ENCODE measurements at places on chromosomes 4 and X.

- no peak for DNase-seq
Measured at GRCh38 chr4:10582059-10582686, 102.4 kb downstream of the CLNK start.

DNA sequence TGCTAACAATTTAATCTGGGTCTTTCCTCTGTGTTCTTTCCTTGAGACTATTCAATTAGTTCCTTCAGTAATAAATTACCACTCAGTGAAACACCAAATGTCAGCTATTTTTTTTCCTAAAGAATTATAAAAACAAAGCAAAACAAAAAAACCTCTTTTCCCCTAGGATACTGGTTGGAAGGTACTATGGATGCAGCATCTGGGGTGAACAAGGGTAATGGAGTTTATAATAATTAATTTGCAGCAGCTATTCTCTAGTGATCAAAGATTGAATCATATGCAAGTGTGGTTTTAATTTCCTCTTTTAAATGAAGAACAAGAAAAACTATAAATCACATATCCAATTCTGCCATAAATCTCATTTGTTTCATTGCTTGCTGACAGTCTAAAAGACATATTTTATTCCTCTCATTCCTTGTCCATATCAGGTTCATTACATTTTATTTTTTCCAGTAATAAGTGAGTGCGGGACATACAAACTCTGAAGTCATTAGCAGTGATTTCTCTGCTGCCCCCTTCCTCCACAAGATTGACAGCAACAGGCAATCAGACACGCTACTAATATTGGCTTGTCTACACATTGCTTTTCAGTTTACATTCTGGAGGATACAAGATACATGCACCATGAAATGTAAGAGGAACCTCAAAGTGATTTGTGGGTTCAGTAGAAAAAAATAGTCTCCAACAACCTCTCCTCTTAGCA is 1093.4 kb upstream of the SLIT2 start:
- no peak for DNase-seq

DNA sequence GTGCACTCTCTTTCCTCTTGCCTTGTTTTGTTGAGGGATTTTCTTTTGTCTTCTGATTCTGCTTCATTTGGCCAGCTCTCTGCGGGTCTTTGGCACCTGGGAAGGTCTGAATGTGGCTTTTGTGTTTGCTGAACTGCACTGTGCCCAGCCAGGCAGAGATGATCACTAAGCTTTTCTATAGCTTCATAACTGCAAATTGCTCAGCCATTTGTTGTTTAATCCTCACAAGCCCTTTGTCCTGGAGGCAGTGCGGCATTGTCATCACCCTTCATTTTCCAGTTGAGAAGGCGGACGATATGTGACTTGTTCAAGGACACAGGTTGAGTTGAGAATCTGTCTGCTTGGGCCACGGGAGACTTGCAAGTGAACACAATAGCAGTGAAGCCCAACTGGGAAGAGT is 46.0 kb upstream of the SFRP2 start:
- DNase-seq = no peak

DNA sequence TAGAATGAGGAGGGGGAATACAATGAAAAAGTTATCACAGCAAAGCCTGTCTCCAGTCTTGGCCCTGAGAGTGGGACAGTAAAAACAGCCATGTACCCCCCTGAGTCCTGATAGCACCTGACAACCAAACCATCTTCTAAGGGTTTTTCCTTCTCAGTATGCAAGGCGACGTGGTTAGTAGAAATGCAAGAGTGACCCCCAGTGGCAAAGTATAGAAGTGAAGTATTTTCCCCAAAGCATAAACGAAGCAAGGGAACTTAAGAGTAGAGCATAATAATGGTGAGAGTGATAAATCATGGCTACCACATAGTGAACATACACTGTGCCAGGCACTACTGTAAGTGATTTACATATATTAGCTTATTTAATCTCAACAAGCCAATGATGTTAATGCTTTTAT is 52.8 kb downstream of the FAM47C start:
- DNase-seq = no peak

DNA sequence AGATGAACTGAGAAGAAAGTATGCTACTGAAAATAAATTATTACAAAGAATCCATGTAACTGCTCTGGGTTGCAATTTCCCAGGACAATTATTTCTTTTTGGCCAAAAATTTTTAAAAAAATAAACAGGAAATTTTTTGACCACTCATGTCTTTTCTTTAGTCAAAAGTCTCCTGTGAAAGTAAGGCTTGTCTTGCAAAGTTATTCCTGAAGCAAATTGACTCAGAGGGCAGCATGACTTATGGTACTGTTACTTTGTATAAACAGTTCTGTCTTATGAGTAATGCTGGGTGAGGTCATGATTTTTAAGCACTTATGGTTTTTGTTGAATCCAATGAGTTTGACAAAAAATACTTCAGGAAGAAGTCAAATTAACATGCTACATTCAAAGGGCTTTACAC is 292.8 kb upstream of the ARSJ start:
- no peak for DNase-seq

- no peak for DNase-seq
Measured at GRCh38 chrX:43559644-43560043, 96.5 kb upstream of the MAOA start.

DNA sequence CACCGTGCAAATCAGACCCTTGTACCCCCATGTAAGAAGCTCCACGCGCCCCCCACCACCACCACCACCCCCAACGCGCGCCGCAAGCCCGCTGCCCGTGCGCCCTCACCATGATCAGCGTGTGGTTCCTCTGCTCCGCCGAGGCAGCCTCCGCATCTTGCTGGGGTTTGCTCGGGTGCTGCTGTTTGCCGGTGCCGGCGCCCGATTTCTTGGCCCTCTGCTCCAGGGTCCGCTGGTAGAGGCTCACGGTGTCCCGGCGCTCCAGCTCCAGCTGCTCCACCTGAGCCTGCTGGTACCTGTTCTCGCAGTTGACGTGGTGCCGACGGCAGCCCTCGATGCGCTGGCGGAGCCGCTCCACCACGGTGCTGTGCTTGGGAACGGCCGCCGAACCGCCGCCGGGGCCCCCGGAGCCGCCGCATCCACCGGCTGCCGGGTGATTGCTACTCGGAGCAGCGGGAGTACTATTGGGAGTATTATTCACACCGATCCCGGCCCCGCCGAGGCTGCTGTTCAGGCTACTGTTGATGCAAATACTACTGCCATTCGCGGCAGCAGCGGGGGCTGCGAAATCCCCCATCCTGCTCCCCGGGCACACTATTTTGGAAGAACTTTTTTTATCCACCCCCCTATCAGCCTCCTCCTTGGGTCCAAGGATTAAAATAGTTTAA is 1.1 kb downstream of the MAML3 start:
- DNase-seq = no peak

GRCh38 chr4:109014593-109015412 is 251.9 kb upstream of the ETNPPL start:
- no peak for DNase-seq

GRCh38 chr4:157045507-157046127 is 30.3 kb upstream of the GLRB start:
- DNase-seq = no peak

DNA sequence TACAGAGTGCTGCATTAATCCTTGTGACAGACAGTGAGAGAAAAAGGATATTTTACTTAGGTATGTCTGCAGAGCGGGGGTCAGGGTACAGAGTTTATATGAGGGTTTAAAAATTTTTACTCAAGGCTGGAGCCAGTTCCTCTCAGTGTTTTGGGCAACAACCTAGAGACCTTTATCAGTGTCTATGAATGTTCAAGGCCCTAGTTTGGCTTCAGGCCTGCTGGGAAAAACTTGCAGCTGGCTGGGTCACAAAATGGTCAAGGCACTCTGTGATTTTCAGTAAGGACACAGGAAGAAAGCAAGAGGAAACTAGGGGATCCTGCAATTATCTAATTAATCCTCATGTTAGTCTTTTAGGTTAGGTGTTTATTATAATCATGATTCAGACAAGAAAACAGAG is 10.8 kb upstream of the C4orf54 start:
- no peak for DNase-seq

DNA sequence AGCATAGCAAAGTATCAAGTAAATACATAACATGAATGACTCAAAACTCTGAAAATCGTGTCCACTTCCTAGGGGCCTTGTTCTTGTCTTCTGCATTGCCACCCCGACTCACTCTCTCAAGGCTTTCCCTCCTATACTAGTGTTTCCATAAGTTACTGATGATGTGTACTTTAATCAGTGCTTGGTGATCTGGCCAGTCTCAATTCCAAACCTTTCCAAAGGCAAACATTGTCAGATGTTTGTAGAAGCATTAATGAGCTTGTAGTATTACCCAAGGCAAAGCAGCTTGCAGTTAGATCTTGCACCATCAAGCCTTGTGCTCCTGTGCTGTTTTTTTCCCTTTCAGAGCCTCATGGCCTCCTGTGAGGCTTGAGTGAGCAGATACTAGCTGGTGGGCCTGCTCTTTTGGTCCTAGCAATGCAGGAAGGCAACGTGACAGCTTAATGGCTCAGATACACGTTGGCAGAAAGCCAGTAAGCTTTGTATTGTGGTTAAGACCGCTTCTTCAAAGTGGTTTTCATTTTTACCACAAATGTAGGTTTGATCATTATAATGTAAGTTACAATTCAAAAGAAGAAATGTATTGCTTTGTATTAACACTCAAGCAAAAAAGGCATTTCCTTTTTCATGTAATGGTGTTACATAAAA is 51.8 kb downstream of the RBPJ start:
- peak; percentile 12 for DNase-seq

DNA sequence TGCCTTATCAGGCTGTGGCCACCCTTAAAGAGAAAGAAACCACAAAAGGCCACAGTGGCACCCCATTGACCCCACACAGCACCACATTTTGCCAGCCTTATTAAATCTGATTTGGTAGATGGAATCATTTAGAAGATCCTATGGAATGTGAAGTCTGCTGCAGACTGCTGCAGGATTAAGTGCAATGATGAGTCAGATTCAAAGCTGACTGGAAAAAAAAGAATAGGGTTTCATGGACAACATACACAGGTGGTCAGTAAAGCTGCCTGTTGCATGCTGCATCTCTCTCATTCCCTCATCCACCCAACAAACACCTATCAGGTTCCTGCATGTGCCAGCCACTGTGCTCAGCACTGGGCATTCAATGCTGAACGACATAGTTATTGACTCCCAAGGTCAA is 56.6 kb downstream of the CHST7 start:
- no peak for DNase-seq

GRCh38 chr4:25608644-25609043 is 47.0 kb upstream of the SLC34A2 start:
- no peak for DNase-seq

GRCh38 chr4:6806924-6807626 is 24.5 kb downstream of the KIAA0232 start:
- DNase-seq = no peak

- DNase-seq = no peak
Measured at GRCh38 chrX:145003443-145003842, 243.9 kb upstream of the SPANXN1 start.

DNA sequence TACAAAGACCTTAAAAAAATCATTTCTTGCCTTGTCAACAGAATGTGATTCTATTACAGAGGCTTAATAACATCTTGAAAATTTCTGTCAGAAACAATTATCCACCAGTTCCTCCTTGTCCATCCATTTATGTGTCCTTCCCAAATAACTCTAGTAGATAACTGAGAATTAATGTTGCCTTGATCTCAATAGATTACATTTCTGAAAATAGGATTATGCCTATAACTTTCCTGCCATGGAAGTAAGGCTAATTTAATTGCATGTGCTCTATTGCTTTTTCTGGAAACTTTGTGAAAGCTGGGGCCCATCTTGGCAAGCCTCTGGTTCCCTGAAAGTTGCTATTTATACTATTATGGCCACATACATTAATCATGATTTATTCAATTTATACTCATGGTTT is 76.2 kb upstream of the UNC5C start:
- no peak for DNase-seq

DNA sequence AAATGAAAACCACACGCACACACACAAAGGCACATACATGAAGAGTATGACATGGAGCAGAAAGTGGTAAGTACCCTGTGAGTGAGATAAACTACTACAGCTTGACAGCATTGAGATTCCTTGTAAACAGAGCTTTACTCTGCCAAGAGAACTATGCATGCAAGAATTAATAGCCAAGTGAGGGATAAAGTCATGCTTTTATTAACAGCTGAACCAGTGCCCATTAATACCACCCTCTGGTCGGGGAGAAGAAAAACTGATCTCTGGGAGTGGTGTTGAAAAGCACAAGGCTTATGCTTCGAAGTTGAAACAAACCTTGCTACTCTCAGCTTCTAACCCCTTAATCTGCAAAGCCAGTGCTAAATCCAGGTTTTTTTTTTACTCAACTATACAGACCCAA is 95.9 kb upstream of the C1QTNF7 start:
- no peak for DNase-seq

DNA sequence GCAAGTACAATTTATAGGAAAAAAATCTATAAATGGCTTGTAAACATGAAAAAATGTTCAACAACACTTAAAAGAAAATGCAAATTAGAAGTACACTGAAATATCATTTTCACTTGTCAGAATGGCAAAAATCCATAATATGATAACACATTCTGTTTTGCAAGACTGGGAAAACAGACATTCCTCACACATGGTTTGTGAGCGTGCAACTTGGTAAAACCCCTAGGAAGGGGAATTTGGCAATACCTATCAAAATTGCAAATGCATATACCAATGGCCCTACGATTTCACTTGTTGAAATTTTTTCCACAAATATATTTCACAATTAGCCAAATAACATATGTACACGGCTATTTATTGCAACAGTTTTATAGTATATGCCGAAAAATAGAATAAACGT is 31.4 kb downstream of the TBC1D9 start:
- no peak for DNase-seq

DNA sequence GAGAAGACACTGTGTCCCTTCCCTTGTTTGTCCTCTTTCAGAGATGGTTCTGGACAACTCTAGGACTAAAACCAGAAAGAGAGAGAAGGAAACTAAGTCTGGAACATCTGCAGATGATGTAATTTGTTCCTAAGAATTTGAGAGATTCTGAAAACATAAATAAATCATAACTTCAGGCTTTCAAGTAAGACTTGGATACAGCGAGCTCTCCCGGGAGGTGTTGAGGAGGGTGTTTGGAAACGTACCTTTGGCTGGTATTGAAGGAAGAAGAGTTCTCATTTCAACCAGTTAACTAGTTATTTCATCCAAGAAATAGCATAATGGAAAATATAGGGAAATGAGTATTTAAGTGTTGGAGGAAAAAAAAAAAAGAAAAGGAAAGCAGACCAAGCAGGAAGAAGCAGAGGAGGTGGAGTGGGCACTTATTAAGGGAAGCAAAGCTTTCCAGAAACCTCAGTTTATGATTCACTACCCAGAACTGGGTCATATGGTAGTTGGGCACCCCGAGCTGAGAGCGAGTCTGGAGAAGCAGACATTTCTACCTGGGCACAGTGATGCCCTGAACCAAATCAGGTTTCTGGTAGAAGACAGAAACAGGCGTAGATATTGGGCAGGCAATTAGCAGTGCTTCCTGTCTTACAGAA is 26.9 kb downstream of the CCNG2 start:
- DNase-seq = no peak

- no peak for DNase-seq
Measured at GRCh38 chr4:141654098-141654497, 17.7 kb downstream of the IL15 start.

DNA sequence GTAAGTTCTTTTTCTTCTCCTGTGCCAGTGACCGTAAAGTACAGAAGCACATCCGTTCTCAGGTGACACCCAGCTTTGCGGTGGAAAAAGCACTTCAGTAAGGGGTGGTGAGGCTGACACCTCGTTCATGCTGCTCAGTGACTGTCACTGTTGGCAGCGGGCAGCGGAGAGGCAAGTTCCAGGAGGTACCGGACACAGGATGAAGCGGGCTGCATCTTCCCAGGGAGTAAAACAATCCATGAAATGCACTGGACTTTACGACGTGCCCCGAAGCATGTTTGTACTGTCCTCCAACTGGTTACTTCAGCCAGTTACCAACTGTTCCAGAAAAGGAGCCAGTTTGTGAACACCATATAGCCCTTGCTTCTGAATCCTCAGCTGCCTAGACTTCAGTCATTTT is 110.7 kb downstream of the ZNF827 start:
- no peak for DNase-seq

Measured in stimulated activated CD4-positive, alpha-beta T cell treated with anti-CD3 and anti-CD28 coated beads, TNF-alpha, amount 100 ng/mL, for 1 hour (primary cell).